ENCODE measurements at places on chromosomes 4 and X. TPM values are rescaled to one million over a fixed set of nuclear protein-coding genes. Genes with fewer than 3 reads are reported as not detected.

MAGEE2 gene
- total RNA-seq: not detected

DNA sequence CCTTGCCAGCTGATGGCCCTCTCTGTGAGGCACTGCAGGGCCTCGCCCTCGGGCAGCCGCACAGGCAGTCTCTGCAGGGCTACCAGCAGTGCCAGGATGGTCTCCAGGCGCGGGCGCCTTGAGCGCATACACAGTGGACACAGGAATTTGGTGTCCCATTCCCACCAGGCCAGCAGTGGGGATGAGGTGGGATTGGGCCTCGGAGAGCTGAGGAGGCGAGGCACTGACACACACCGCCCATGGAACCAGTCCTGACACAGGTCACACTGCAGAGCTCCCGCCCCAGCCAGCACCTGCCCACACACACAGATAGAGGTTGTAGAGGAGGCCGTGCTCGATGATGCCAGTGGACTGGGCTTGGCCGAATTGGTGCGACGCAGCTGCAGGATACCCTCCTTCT, 30.7 kb downstream of the KDM5C start:
- DNase-seq: no peak

TRPC5OS gene
- not detected for total RNA-seq

GRCh38 chrX:110167952-110168451, 149.9 kb downstream of the AMMECR1 start:
- peak; percentile 24 for DNase-seq

- DNase-seq: no peak
Observed at GRCh38 chr4:156962528-156962974, 9.0 kb downstream of the PDGFC start.

SCML2 gene
- 30.2 TPM for total RNA-seq

OPRPN gene
- total RNA-seq: not detected

DNA sequence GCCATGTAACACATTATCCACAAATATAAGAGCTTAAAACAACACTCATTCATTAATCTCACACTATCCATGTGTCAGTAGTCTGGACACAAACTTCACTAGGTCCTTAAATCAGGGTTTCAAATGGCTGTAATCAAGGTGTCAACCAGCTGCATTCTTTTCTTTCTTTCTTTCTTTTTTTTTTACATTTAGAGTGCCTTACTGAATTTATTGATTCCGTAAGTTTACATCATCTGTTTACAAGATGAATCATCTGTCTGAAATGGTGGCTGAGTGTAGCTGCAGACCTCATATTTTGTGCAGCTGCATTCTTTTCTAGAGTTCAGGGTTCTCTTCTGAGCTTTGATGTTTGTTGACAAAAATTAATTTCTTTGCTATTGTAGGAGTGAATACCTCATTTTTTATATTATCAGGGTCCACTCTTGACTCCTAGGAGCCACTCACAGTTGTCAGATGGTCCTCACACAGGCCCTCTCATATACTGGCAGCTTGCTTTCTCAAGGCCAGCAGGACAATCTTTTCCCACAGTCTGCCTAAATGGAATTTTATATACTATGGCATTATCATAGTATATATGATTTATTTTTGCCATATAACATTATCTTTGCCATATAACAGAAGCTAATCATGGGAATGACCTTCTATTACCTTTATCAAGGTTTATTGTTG, 37.8 kb downstream of the SPOCK3 start:
- no peak for DNase-seq

- no peak for DNase-seq
Observed at GRCh38 chrX:112645774-112646173, 34.0 kb downstream of the LHFPL1 start.

SLC25A43 gene
- total RNA-seq: not detected

DNA sequence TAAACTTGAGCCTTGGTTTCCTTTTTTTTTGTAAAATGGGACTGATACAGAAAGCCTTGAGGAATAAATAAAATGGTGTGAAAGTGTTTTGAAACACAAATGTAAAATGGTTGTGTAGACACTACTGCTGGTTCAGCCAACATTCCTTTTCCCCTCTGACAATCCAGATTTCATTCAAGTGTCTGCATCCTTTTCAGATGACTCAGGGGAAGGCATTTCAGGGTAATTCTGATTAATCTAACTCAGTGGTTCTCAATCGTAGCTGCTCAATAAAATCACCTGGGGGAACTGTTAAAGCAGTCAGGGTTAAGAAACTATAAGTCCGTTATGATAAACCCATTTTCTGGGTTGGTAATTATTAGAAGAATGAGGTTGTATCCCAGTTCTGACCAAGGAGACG, 4.6 kb downstream of the ARHGAP10 start:
- DNase-seq: no peak

- DNase-seq: peak; percentile 26
Observed at GRCh38 chr4:123127875-123128274, 205.5 kb upstream of the NUDT6 start.

GRCh38 chr4:25919676-25920075, 5.7 kb downstream of the SMIM20 start:
- no peak for DNase-seq

RS1 gene
- not detected for total RNA-seq

PAGE5 gene
- not detected for total RNA-seq

DNA sequence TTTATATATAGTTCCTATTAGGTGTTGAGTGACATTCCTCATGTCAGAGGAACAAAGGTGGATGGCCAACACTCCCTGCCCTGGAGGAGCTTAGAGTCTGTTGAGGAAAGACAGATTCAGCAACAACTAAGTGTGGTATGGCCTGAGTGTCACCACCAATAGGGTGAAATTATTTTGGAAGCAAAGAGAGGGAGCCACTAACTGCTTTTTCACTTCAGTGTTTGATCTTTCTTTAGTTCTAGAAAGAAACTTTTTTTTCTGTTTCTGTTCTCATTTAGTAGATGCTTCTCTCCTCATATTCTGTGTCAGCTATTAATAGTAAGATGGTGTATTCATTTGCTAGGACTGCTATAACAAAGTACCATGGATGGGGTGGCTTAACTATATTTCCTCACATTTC, 81.5 kb downstream of the ARX start:
- DNase-seq: no peak

BLOC1S4 gene
- total RNA-seq: 17.2 TPM

DNA sequence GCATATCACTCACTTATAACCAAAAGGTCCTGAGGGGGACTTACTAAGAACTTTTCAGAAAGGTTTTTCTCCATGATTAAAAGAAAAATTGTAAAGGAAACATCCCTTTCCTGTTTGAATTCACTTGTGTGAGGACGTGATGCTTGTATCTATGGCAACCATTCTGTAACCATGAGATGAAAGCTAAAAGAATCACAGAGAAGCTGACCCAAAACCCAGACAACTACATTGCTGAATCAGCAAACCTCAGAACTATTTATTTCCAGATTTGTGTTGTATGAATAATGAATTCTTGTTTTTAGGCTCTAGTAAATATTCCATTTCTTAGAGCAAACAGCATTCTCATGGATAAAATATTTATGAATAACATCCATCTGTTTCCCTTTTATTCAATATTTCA, 91.2 kb downstream of the RCHY1 start:
- no peak for DNase-seq

DNA sequence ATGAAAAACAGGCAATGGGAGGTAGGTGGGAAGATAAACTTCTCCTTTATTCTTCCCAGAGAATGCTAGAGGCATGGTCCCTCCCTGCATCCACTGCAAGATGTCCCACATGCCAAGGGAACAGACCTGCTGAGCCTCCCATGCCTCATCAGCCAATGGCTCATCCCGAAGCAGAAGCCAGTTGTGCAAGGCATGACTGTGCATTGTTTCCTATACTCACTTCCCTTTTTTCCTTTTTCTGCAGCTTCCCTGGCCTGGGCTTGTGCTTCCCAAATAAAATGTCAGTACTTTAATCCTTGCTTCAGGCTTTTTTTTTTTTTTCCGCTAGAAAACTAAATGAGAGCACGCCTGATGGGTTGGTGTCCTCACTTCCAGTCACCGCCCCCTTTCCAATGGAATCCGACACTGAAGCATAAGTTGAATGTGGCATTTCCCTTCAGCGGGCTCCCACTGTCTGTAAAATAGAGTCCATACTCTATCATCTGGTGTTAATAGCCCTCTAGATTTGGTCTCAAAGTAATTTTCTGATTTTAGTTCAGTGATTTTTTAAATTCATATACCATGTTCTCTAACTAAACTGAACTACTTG, 239.0 kb upstream of the JADE1 start:
- DNase-seq: peak; percentile 27

DNA sequence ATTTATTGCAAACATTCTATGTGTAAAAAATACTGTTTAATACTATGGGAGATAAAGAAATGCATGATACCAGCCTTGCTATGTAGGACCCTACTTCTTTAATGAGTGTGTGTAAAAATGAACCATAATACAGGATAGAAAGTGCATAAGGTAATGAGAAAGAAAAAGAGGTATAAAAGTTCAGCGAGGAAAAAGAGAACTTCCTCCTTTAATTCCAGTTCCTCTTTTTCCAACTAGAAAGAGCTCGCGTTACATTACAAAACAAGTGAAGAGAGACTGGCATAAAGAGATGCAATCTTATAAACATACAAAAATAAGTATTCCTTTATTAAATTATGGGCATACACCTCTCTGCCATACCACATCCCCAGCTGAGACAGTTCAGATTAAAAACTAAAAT, 77.4 kb downstream of the ANKRD17 start:
- no peak for DNase-seq

PALLD gene
- total RNA-seq: 47.3 TPM

GRCh38 chr4:52198294-52198693, 147.2 kb downstream of the SPATA18 start:
- no peak for DNase-seq

- no peak for DNase-seq
Observed at GRCh38 chr4:89556601-89557305, 249.2 kb upstream of the GPRIN3 start.

DNA sequence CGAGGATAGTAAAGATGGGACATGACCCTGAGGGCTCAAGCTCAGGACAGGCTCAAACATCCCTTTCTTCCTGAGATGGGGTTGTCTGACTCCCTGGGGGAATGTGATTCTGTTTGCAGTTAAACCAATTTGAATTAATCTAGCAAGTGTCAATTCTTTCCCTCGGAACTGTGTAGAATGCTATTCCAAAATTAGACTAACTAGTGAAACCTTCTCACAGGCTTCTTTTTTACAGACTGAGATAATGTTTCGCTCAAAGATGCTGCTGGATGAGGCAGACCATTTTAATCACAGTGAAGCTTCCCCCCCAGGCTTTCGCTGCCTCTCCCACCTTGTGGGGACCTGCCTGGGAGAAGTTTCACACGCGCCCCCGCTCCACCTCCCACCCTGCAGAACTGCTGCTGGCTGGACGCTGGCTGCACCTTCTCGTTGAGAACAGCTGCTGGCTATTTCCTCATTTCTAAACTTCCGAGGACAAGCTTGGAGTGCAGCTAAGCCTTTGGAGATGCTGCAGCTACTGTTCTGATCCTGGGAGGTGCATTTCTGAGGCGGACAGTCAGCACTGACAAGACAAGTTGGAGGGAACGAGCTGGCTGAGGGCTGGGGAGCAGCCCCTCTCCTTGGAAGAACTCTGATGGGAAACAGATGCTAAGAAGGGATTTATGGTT, 297.8 kb downstream of the RAPGEF2 start:
- no peak for DNase-seq

IL13RA1 gene
- 38.6 TPM for total RNA-seq

GRCh38 chr4:185950891-185951290, 118.1 kb upstream of the TLR3 start:
- DNase-seq: no peak

- DNase-seq: peak; percentile 41
Observed at GRCh38 chr4:2948895-2949781, 14.1 kb downstream of the NOP14 start.

DNA sequence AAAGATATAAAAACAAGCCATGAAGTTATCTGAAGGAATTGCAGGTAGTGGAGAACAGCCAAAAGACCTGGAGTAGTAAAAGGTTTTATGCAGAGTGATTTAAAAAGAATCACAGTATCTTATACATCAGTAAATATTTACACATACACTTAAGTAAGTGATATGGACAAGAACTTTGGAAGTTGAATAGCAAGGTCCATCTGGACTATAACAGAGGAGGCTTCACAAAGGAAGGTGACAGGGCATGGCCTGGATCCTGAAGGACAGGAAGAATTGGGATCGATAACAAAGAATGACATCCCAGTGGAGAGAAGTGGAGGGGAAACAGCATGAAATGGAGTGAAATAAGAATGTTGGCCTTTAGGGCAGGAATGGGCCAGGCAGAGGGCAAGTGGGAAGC, 46.2 kb downstream of the TET2 start:
- DNase-seq: no peak

MSX1 gene
- 9.8 TPM for total RNA-seq

- DNase-seq: peak; percentile 49
Observed at GRCh38 chr4:123616951-123617461, 220.4 kb downstream of the SPRY1 start.

BMP2K gene
- 42.6 TPM for total RNA-seq

DNA sequence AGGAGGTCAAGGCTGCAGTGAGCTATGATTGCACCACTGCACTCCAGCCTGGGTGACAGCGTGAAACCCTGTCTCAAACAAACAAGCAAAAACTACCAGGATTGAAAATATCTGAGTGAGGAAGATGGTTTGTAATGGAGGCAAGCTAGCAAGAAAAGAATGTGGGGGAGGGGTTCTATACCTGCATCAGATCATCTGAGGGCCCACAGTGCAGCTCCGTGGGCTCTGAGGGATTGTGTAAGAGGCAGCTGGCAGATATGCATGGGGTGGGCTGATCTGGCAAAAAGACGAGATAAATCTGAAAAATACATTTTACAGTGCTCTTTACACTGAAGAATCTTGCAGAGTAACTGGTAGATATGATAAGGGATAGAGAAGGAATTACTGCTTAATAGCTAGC, 28.9 kb upstream of the CHRNA9 start:
- DNase-seq: no peak

GABRG1 gene
- not detected for total RNA-seq

NSG1 gene
- not detected for total RNA-seq

Measured in SJCRH30 (cell line).